ENCODE measurements at places on chromosomes 6 and 20. TPM values are rescaled to one million over a fixed set of nuclear protein-coding genes. Genes with fewer than 3 reads are reported as not detected.

DNA sequence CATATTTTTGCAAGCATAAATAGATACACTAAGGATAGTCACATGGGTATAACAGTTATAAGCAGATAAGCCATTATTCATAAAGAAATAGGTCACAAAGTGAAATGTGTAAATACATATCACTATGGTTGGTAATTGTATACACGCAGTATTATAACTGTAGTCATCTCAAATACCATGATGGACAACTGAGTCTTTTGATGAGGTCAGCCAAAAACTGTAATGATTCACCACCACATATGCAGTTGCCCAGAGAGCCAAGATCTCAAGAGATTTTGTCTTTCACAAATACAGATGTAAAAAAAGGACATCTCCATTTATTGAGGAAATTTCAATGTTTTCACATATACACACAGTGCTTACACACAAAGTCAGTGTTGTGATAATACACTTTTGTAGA is 28.3 kb downstream of the ZNF292 start:
- DNase-seq: no peak

Gene MRAP2
- 47.3 TPM for total RNA-seq

DNA sequence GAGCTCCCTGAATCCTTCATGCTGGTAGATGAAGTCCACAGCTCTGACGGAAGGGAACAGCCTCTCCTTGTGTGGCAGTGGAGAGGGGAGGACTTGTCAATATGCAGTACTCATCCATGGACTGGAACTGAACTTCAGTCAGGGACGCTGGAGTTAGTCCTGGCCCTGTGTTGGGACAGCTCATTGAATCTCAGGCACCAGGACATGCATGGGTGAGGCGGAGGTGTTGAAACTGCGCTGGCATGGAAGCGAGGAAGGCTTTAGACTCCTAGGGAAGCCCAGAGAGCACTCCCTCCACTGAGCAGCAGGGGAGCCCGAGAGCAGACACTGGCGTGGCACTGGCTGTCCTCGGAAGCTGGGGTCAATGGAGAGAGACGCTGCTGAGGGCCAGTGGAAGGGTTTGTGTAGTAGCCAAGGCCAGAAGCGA is 161.3 kb upstream of the GGTLC1 start:
- no peak for DNase-seq

DNA sequence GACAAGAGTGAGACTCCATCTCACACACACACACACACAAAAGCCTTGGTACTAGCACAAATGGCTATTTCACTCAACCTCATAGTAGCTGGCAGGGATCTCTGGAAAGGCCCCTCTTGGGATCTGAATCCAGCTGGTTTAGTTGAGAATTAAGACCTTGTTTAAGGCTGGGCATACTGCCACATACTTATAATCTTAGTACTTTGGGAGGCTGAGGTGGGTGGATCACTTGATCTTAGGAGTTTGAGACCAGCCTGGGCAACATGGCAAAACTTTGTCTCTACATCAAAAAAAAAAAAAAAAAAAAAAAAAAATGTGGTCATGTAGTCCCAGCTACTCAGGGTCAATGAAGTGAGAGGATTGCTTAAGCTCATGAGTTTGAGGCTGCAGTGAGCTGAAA is 628.3 kb downstream of the MMUT start:
- DNase-seq: no peak

DNA sequence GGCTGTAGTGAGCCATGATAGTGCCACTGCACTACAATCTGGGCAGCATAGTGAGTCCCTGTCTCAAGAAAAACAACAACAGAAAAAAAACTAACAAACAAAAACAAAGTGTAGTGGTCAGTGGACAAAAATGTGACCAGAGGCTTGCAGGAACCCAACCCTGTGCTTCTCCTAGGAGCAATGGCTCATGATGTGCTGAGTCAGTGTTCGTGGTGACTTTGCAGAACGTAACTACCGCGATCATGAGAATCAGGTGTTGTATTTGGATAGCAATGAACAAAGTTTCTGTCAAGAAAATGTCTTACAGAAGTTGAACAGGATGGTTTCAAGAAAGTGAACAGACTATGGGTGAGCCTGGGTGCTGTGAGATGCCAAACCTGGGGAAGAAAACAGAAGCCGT is 18.5 kb upstream of the FOXC1 start:
- no peak for DNase-seq

Gene CRISP2
- not detected for total RNA-seq

Measured in ascending aorta (tissue), 2 donors.